ENCODE measurements at places on chromosomes 6 and 20. TPM values are rescaled to one million over a fixed set of nuclear protein-coding genes. Genes with fewer than 3 reads are reported as not detected.

DNA sequence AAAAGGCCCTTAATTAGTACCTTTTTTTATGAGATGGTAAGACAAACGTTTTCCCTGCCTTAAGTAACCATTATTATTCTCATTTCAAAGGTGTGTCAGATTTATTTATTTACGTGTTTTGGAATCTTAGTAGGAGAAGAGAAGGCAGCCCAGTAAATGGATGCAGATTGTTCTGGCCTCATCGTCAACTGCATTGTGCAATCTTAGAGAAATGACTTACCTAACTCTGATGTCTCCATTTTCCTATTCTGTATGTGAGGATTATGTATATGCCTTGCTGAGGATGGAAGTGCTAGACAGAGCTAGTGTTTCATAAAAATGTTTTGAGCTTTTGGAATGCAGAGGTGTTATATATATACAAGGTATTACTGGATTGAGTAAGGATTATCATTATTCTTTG, 97.0 kb upstream of the JAG1 start:
- no peak for DNase-seq

- no peak for DNase-seq
These were observed 251.5 kb downstream of the TSHZ2 start for GRCh38 chr20:53223626-53224172.

GRCh38 chr20:63573647-63574131, 350 bp downstream of the HELZ2 start:
- DNase-seq, result no peak

GRCh38 chr20:19415786-19416185, 203.3 kb downstream of the SLC24A3 start:
- no peak for DNase-seq

GRCh38 chr6:126091466-126091865, 105.1 kb downstream of the TRMT11 start:
- no peak for DNase-seq

GRCh38 chr6:128598571-128598970, 78.2 kb upstream of the PTPRK start:
- no peak for DNase-seq

DNA sequence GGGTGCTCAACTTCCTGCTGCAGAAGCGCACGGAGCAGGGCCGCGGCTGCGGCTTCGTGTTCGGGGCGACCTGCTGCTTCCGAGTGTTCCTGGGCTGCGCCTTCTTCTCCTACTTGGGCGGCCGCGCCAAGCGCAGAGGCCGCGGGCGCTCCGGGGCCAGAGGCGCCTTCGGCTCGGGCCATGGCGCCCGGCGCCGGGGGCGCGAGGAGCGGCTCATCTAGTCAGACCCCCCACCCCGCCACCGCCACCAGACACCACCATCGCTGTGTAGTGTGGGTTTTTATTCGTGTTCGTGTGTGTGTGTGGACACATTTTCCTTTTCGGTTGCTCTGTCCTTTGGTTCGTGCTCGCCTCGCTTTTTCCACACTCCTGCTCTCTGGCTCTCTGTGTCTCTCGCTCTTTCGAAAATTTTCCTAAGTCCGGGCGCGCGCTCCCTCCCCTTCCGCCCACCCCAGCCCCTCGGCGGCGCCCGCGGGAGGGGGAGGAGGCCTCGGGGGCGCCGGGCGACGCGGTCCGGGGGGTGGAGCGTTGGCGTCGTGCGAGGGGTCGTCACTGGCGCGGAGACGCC, 38.1 kb downstream of the GNAS start:
- peak; percentile 83 for DNase-seq

GRCh38 chr6:42462474-42462972, 10.8 kb upstream of the TRERF1 start:
- DNase-seq, result no peak

GRCh38 chr20:50957276-50957675, 1.1 kb downstream of the DPM1 start:
- no peak for DNase-seq

DNA sequence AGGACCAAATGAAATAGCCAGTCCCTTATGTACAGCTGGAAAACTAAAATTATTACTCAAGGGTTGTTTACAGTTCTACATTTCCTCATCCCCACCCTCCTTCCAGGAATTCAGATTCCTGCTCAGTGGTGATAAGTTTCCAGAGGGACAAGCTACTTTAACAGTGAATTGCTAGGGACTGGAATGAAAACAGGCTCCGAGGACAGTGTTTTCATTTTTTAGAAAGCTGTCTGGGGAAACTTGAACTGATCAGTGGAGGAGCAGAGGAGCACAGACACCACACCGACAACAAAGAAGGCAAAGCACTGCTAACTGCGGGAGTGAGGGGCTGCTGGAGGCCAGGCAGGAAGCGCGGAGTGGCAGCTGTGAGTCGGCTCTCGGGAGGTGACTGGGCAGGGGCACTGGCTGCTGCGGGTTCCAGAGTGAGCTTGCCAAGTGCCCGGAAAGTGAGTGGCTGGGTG, 322.2 kb downstream of the ESR1 start:
- DNase-seq, result peak; percentile 34

BMP5 gene
- polyA plus RNA-seq, result 6.7 TPM

ETV7 gene
- not detected for polyA plus RNA-seq
